ENCODE measurements at places on chromosomes 6 and 20.

DNA sequence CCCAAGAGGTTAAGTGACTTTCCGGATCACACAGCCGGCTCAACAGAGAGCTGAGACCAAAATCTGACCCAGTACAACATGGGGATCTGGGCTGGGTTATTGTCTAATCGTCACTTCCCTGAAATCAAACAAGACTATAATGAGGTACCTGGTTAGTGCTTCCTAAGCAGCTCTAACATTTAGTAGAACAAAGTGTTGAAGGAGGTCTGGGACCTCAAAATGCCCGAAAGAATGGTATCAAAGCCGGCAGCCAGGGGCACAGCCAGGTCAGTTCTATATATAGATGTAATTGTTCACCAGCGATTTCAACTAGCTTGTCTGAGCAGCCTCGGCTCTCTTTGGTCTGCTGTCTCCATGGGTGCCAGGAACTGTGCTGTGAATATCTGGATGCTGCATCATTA is 245.5 kb upstream of the ECI2 start:
- no peak overlapping the region for H3K27ac ChIP-seq
- H3K4me1 ChIP-seq: no peaks in the 10 kb centered on the region
- DNase-seq: no peak
- H3K36me3 ChIP-seq: no peaks in the 10 kb centered on the region
- H3K27me3 ChIP-seq: no peaks in the 10 kb centered on the region

- H3K27ac ChIP-seq: no peak overlapping the region
- no peaks in the 10 kb centered on the region for H3K27me3 ChIP-seq
- DNase-seq: peak; percentile 92
- no peaks in the 10 kb centered on the region for H3K36me3 ChIP-seq
- H3K4me3 ChIP-seq: no peak overlapping the region
- no peaks in the 10 kb centered on the region for H3K4me1 ChIP-seq
Measured at GRCh38 chr6:165049362-165049761, 260.0 kb downstream of the C6orf118 start.

- no peak overlapping the region for H3K27ac ChIP-seq
- H3K4me1 ChIP-seq: peaks cover 32% of the 10 kb centered on the region
- no peak overlapping the region for H3K4me3 ChIP-seq
- no peaks in the 10 kb centered on the region for H3K27me3 ChIP-seq
- DNase-seq: no peak
Measured at GRCh38 chr6:149332602-149333265, 15.2 kb downstream of the TAB2 start.

- H3K36me3 ChIP-seq: no peaks in the 10 kb centered on the region
- H3K4me3 ChIP-seq: no peak overlapping the region
- H3K27me3 ChIP-seq: no peaks in the 10 kb centered on the region
- no peak for DNase-seq
- H3K4me1 ChIP-seq: peaks cover 88% of the 10 kb centered on the region
Measured at GRCh38 chr6:158262755-158263154, 49.5 kb upstream of the TULP4 start.

GRCh38 chr6:117619178-117619577 is 16.9 kb upstream of the GOPC start:
- H3K27ac ChIP-seq: no peak overlapping the region
- no peaks in the 10 kb centered on the region for H3K27me3 ChIP-seq
- H3K4me1 ChIP-seq: no peaks in the 10 kb centered on the region
- H3K36me3 ChIP-seq: no peaks in the 10 kb centered on the region
- no peak overlapping the region for H3K4me3 ChIP-seq

DNA sequence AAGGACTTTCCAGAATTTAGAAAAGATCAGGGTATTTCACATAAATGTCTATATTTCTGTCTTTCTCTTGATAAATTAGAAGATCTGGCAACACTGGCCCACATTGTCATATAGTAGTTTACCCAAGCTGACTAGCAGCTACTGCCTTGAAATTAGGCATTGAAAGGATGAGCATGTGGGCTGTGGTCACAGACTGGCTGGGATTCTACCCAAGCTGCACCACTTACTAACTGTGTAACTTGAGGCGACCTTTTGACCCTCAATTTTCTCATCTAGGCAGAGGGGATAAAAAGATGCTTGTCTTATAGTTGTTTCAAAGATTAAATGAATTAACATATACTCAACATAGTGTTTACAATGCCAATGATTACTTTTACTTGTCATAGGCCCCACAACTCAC is 152.7 kb upstream of the BMP2 start:
- H3K27me3 ChIP-seq: no peaks in the 10 kb centered on the region
- H3K4me1 ChIP-seq: no peaks in the 10 kb centered on the region
- H3K27ac ChIP-seq: no peak overlapping the region
- no peaks in the 10 kb centered on the region for H3K36me3 ChIP-seq

DNA sequence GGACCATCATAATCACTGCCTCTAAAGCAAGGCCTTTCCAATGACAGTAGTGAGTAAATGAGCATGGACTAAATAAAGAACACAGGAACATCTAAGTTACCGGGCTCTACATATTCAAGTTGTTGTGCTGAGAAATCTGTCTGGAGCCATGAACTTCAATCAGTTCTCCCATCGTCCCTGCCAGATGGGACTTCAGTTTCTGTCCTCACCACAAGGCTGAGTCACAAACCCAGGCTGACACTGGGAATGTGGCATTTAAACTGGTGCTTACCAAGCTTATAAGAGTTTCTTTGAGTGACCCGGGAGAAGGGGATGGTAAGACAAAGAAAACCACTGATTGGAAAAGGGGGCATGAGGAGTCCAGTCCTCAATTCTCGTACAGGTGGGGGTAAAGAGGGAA is 497.0 kb downstream of the MAFB start:
- H3K4me1 ChIP-seq: no peaks in the 10 kb centered on the region
- H3K27me3 ChIP-seq: no peaks in the 10 kb centered on the region
- H3K4me3 ChIP-seq: no peak overlapping the region
- H3K36me3 ChIP-seq: no peaks in the 10 kb centered on the region

- H3K36me3 ChIP-seq: no peaks in the 10 kb centered on the region
- H3K4me3 ChIP-seq: no peak overlapping the region
- H3K4me1 ChIP-seq: no peaks in the 10 kb centered on the region
- no peaks in the 10 kb centered on the region for H3K27me3 ChIP-seq
- DNase-seq: no peak
Measured at GRCh38 chr20:9867196-9867980, 28.5 kb upstream of the PAK5 start.

DNA sequence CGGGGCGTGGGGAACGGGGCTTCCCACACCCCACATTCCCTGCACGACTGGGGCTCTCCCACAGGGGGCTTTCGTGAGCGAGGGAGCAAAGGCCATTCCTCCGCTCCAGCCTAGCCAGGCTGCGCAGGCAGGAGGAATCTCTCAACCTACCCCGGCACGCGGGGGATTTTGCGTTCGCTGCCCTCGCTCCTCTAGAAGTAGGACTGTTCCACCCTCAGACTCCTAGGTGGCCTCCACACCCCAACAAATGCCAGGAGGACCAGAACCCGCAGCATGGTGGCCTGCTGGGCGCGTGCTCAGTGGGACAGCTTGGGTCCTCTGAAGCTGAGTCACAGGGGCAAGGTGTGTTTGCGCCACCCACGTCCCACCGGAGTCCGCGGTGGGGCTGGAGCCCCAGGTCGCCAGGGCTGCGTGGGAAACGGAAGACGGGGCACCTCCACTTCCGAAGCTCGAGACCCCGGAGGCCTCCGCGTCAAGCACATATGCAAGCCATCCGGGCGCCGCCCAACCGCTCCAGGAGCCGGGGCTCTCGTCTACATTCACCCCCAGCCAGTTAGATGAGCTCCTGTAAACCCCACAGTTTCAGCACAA is 1938.5 kb upstream of the DEFB115 start:
- no peak overlapping the region for H3K27ac ChIP-seq
- H3K36me3 ChIP-seq: no peaks in the 10 kb centered on the region
- H3K4me3 ChIP-seq: no peak overlapping the region
- no peak for DNase-seq
- no peaks in the 10 kb centered on the region for H3K27me3 ChIP-seq

- peak overlapping the region; percentile 72 for H3K4me3 ChIP-seq
- no peaks in the 10 kb centered on the region for H3K36me3 ChIP-seq
- DNase-seq: peak; percentile 66
- H3K27ac ChIP-seq: no peak overlapping the region
Measured at GRCh38 chr6:29628419-29629281, 4.3 kb downstream of the GABBR1 start.

DNA sequence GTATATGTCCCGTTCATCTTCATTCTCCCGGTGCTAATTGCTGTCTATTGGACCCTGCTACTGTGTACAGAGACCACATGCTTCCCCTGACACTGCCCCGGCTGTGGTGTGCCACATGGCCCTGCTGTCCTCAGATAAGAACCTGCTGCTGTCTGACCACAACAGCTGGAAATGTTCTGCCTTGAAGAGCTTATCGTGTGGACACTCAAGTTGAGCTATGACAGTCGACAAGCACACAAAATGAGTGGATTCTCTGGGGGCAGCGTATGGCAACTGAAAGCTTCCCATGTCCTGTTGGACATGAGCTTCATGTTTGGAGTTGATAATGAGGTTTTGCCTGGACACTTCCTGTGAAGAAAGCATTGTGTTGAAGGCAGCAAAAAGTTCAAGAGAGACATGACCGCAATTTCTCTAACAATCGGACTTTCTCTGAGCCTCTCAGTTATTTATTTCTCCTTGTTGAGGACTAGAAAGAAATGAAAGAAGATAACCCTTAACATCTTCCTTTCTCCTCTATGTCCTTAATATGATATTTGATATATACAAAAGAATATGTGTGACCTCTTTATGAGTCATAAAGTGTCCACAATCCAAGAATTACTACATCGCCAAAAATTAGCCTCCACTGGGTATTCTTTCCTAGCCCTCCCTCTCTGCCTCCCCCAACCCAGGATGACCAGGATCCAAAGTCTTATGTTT is 187.1 kb upstream of the TCF21 start:
- no peaks in the 10 kb centered on the region for H3K4me1 ChIP-seq
- H3K4me3 ChIP-seq: no peak overlapping the region
- no peaks in the 10 kb centered on the region for H3K36me3 ChIP-seq
- no peak for DNase-seq
- no peak overlapping the region for H3K27ac ChIP-seq
- H3K27me3 ChIP-seq: no peaks in the 10 kb centered on the region

- H3K4me3 ChIP-seq: no peak overlapping the region
- H3K4me1 ChIP-seq: no peaks in the 10 kb centered on the region
- H3K36me3 ChIP-seq: no peaks in the 10 kb centered on the region
- peaks cover 2% of the 10 kb centered on the region for H3K27me3 ChIP-seq
- peak; percentile 90 for DNase-seq
- no peak overlapping the region for H3K27ac ChIP-seq
Measured at GRCh38 chr20:51318058-51318949, 224.2 kb downstream of the NFATC2 start.

- H3K4me3 ChIP-seq: no peak overlapping the region
- no peak overlapping the region for H3K27ac ChIP-seq
- no peak for DNase-seq
- no peaks in the 10 kb centered on the region for H3K27me3 ChIP-seq
Measured at GRCh38 chr6:131877999-131878789, 70.4 kb downstream of the ENPP1 start.

GRCh38 chr6:163554663-163555062 is 140.1 kb downstream of the QKI start:
- H3K4me3 ChIP-seq: no peak overlapping the region
- no peaks in the 10 kb centered on the region for H3K4me1 ChIP-seq
- H3K36me3 ChIP-seq: no peaks in the 10 kb centered on the region
- DNase-seq: no peak

GRCh38 chr20:62479656-62480055 is 3.9 kb upstream of the GATA5 start:
- H3K36me3 ChIP-seq: no peaks in the 10 kb centered on the region
- DNase-seq: no peak
- H3K27me3 ChIP-seq: no peaks in the 10 kb centered on the region
- no peak overlapping the region for H3K4me3 ChIP-seq
- H3K4me1 ChIP-seq: peaks cover 6% of the 10 kb centered on the region

DNA sequence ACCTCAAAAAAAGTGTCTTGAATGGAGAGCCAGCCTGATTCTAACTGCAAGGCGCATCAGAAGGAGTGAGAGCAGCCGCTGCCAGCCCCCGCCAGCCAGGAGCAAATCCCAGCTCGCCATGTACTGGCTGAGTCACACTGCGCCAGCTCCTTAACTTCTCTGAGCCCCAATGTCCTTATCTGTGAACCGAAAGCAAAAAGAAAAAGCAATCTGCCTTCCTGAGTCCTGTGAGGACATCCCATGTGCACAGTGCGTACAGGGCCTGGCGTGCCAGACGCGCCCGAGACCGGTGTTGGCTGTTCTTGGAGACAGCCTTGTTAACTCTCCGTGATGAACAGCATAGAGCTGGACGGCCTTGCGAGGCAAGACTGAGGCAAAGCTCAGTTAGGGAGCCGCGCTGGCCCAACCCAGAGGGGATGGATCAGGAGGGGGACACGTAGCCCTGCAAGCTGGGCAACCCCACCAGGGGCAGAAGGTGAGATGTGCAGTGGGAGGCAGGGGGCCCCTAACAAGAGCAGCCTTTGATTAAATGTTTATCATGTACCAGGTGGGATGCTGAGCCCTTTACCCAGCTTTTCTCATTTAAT is 122.7 kb downstream of the AGPAT4 start:
- H3K27me3 ChIP-seq: no peaks in the 10 kb centered on the region
- no peak overlapping the region for H3K4me3 ChIP-seq
- H3K27ac ChIP-seq: no peak overlapping the region
- no peak for DNase-seq

DNA sequence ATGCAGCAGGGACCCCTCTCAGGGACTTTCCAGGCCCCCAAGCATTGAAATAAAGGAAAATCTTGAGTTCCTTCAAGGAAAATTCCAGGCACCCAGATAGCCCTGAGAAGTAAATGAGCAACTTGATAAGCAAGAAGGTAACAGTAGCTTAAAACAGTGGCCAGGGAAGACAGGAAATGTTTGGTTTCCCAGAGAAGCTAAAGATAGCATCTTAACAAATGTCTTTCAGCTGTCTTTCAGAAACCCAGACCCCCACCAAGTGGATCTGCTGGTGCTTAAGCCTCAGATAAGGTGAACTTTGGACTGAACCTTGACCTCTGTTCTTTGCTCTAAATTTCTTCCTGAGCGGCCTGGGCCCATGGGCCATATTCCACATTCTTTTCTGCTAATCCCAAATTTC is 117.8 kb upstream of the CST7 start:
- no peaks in the 10 kb centered on the region for H3K27me3 ChIP-seq
- no peak overlapping the region for H3K4me3 ChIP-seq
- no peak for DNase-seq

DNA sequence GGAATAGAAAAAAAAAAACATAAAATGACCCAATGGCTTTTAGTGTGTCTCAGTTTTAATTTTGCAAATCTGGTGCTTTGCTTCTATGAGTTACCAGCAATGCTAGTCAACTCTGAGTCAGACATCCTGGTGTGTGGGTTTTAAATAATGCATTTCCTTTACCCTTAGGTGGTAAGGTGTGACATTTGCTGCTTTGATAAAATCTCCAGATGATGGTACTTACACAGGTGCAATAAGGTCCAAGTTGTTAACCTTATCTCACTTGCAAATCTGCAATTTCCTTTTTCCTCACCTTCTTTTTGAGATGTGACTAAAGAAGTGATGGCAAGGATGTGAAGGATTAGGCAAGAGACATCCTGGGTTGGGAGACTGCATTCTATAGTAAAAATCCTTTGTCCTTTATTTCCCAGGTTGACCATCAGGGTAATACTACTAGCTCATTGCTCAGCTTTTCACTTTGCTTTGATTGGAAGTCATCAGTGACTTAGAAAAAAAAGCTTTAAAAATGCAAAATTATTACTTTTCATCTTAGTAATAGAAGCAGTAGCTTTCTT is 818.5 kb upstream of the FLRT3 start:
- H3K27me3 ChIP-seq: no peaks in the 10 kb centered on the region
- no peaks in the 10 kb centered on the region for H3K4me1 ChIP-seq
- H3K36me3 ChIP-seq: no peaks in the 10 kb centered on the region
- no peak overlapping the region for H3K27ac ChIP-seq
